ENCODE measurements at places on chromosomes 4 and X. TPM values are rescaled to one million over a fixed set of nuclear protein-coding genes. Genes with fewer than 3 reads are reported as not detected.

NPY2R gene
- 0.62 TPM for total RNA-seq

PDS5A gene
- total RNA-seq: 55.9 TPM

HMX1 gene
- 0.80 TPM for total RNA-seq

UGT2B7 gene
- total RNA-seq: not detected

GABRG1 gene
- not detected for total RNA-seq

EDA2R gene
- 5.8 TPM for total RNA-seq

RAB33B gene
- 4.9 TPM for total RNA-seq

EMCN gene
- total RNA-seq: not detected

VCX3B gene
- not detected for total RNA-seq

ALB gene
- total RNA-seq: not detected

- DNase-seq: no peak
Observed at GRCh38 chr4:167238226-167238625, 3.9 kb upstream of the SPOCK3 start.

- no peak for DNase-seq
Observed at GRCh38 chr4:104722467-104722866, 227.8 kb upstream of the CXXC4 start.

DNA sequence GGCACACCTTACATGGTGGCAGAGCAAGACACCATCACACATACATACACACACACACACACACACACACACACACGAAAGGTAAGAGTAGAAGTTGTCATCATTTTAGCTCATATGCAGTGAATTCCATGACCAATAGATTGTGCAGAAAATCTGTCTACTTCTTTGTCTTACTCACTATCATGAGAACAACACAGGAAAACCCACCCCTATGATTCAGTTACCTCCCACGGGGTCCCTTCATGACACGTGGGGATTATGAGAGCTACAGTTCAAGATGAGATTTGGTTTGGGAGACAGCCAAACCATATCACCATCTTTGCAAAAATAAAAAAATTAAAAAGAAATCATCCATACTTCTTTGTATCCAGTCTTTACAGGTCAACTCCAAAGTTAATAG lies 221.1 kb downstream of the BMPR1B start:
- DNase-seq: no peak

DNA sequence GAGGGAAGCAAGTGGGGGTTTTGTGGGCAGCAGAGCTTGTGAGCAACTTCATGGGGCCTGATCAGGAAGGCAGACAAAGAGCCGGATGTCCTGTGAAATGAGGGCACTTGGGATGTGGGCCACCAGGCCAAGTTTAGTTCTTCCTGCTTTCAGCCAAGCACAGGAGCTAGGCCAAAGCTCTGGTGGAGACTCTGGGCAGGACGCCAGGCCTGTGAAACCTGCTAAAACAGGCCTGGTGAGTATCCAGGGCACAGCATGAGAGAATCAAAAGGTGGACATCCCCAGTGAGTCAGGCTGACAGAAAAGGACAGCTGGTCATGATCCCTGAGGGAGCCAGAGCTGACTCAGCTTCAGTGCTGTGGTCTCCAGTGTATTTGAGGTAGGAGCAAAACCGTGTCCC lies 95.7 kb downstream of the NPNT start:
- DNase-seq: peak; percentile 96

DNA sequence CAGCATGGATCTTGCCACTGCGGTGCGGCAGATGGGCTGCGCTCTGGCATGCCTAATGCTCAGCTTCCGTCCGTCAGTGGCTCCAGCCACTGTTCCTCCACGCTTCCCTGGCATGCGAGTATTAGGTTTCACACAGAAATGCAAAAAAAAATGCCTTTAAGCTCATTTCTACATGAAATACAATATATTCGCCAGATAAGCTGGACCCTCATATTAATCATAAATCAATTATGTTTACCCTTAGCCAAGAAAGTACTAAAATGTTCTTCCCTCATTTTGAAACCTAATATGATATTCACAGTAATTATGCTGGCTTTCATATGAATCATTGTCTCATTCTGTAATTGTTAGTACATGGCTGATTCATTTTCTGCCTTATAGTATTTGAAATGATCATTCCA lies 115.5 kb upstream of the FAM241A start:
- no peak for DNase-seq

- DNase-seq: no peak
Observed at GRCh38 chr4:185761352-185762235, 50.4 kb downstream of the SORBS2 start.

DNA sequence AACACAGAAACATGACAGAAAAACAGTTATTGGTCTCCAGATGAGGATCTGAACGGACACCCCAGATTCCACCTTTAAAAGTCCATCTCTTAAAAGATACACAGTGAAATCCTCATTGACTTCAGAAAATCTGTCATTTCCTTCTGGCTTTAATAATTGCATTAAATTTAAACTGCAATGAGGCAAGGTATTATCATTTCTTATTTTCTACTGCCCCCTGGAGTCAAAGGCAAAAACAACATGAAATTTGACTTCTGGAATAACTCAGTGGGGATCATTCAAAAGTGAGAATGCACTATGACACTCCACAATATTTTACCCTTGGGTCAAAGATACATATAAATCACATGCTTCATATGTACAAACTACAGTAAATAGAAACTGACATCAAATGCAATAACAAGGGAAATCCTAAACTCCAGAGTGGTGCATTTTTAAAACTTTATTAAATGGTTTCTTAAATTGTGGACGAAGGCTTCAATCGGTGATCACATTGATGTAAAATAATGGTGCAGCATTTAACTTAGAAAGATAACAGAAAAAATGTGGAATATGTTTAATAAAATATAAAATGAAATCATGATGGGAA lies 56.4 kb upstream of the SPANXN1 start:
- DNase-seq: peak; percentile 0

DNA sequence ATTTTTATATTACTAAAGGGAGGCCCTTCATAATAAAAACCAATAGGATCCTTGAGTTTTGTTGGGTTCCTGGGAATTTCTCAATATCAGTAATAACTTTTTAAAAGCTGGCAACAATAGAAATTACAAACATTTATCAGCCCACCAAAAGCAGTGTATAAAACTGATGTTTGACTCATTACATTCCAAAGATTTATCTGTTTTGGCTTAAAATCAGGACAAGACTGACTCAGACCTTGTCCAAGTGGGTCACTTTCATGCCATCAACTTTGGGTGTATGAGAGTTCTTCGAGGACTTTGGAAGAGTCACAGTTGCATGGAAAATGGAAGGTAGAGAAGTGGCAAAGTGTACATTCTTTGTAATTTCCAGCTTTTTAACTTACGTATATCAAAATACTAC lies 102.8 kb downstream of the FRMPD4 start:
- no peak for DNase-seq

GRCh38 chr4:11719879-11720278 lies 291.2 kb upstream of the HS3ST1 start:
- no peak for DNase-seq

- DNase-seq: no peak
Observed at GRCh38 chrX:40016749-40017148, 81.0 kb downstream of the BCOR start.

DNA sequence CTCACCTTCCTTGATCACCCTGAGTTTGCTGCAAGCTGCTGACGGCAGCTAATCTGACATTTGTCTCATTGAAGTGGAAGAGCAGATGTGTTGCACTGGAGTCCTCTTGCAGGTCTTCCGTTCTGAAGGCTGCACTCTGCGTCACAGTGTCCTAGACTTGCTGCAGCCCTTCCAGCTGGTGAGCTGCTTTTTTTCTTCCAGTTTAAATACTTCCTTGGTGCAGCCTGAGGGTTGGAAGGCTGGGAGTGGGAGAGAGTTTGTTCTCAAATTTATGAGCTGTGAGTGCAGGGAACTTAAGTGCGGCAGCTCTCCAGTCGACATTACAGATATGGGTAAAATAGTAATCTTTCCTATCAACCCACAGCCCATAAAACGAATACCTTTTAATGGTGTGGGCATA lies 303.6 kb upstream of the FAT1 start:
- no peak for DNase-seq

- DNase-seq: no peak
Observed at GRCh38 chrX:119816300-119816699, 24.9 kb upstream of the RPL39 start.

DNA sequence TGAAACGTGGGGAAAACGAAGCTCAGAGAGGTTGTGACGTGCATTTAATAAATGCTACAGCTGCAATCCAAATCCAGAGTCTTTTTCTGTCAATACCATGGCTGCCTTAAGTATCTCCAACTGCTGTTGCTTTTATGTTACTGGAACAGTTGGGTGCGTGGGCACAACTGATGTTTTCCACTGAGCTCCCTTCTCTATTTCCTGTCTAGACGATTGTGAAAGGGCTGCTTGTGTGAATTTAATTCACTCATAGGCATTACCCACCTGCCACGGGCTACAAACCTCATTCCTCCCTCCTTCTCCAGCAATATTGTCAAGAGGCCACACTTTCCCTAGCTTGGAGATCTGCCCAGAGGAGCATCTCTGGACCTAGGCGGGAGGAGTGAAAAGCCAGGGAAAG lies 526.0 kb downstream of the MID1IP1 start:
- DNase-seq: no peak

GRCh38 chr4:145786261-145786660 lies 106.3 kb downstream of the C4orf51 start:
- DNase-seq: peak; percentile 62

- DNase-seq: peak; percentile 60
Observed at GRCh38 chrX:53483838-53484405, 49.8 kb upstream of the HSD17B10 start.

DNA sequence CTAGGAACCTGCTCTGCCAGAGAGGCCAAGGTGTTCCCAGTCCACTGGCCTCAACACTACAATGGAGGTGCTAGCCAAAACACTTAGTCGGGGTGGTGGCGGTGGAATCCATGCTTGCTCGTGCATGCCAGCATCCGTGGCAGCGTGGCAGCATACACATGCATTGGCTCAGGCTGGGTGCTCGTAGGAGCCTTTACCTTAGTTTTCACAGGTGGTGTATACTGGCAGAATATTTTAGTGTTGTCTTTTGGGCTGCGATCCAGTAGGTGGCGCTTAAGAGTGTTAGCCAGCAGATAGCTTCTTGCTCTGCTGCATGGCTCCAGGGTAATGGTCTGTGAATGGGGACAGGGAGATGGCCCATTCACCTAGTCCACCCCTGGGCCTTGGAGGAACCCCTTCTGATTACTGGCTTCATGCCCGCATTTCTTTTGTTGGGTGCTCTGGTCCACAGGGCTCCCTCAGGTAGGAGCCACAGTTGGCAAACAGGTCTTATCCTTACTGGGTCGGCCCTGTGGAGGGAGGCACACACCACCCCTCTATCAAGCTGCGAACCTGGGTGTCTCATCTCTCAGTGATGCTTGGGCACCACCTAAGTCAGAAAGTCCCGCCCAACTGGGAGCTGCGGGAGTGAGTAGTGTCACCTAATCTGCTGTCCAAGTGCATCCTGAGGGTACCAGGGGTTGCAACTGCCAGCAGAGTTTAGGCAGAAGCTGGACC lies 40.0 kb downstream of the RIPPLY1 start:
- no peak for DNase-seq

GRCh38 chr4:143351774-143352451 lies 15.2 kb downstream of the GAB1 start:
- DNase-seq: no peak

- no peak for DNase-seq
Observed at GRCh38 chrX:71454222-71454621, 78.7 kb upstream of the OGT start.

- DNase-seq: no peak
Observed at GRCh38 chrX:13195340-13195739, 124.5 kb downstream of the ATXN3L start.

GRCh38 chr4:68865188-68865638 lies 49.4 kb downstream of the UGT2B10 start:
- no peak for DNase-seq

DNA sequence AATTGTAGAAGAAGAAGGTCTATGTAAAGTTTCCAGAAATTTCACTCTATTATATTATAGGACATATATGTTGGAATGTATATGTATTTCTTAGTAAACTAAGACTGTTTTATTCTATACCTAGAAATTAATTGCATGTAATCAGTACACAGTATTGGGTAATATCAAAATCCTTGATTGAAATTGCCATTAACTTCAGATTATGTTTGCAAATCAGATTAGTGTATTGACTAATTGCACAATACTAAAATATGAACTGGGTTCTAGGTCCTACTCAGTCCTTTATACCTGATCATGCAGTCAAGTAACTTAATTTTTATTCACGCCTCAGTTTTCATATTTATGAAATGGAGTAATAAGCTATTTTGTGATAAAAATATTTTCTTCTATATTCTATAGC lies 950.3 kb upstream of the ADGRL3 start:
- DNase-seq: no peak

GRCh38 chrX:16743604-16744325 lies 24.4 kb downstream of the SYAP1 start:
- no peak for DNase-seq

DNA sequence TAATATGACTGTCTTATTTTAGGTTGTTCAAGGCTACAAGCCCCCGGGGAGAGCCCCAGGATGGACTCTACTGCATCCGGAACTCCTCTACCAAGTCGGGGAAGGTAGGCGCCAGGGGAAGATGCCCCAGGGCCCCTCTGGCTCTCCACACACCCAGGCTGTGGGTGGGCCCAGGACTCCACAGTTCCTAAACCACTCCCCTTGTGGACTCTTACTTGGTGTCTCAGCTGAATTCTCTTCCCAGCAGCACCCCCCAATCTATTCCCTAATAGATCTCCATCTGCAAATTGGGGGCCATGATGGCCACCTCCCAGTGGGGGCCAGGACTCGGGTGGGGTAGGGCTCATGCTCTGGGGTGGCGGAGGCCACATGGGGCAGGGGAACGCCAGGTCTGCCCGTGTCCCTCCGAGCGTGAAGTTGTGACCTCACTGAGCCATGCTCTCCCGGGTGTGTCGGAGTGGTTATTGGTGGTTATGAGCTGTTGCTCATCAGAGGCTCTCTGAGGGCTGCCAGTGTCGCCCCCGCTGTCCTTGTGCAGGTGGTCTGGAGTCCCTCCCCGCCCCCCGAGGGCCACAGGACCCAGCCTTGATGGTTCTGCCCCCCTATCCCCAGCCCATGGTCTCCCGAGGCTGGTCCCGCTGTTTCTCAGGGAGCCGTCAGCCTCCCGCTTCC lies 11.2 kb upstream of the ADD1 start:
- DNase-seq: no peak

- DNase-seq: no peak
Observed at GRCh38 chr4:128728190-128728589, 81.3 kb upstream of the JADE1 start.

- DNase-seq: no peak
Observed at GRCh38 chr4:23700197-23700596, 189.7 kb downstream of the PPARGC1A start.

GRCh38 chr4:14855719-14856061 lies 146.6 kb upstream of the CPEB2 start:
- DNase-seq: no peak
